ENCODE measurements at places on chromosomes 11 and 22.
A peak's percentile ranks its signal among the peaks of the same experiment; 100 is the strongest.

- H3K4me3 ChIP-seq = no peak overlapping the region
- no peak for DNase-seq
- H3K36me3 ChIP-seq = no peaks in the 10 kb centered on the region
- H3K4me1 ChIP-seq = no peaks in the 10 kb centered on the region
- no peak overlapping the region for H3K27ac ChIP-seq
These were observed 44.6 kb downstream of the MYO7A start for GRCh38 chr11:77172666-77172982.

GRCh38 chr11:132161403-132162078, 791.1 kb downstream of the NTM start:
- no peaks in the 10 kb centered on the region for H3K4me1 ChIP-seq
- no peak for DNase-seq
- H3K27ac ChIP-seq = no peak overlapping the region
- H3K36me3 ChIP-seq = no peaks in the 10 kb centered on the region
- H3K27me3 ChIP-seq = no peaks in the 10 kb centered on the region
- H3K4me3 ChIP-seq = no peak overlapping the region

DNA sequence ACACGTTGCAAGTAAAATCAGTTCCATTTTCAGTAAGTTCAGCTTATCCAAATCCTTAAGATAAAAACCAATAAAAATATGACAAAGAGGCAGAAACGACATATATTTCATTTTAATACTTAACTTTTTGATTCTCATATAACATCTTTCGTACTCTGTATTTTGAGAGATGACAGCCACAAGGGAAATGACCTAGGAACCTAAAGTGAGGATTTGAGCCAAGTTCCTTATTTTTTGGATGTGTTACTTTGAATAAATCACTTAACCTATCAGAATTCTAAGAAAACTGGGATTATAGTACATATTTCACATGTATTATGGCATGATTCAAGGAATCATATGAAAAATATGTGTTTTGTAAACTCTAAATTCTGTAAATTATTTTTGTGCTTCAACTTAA, 143.6 kb upstream of the TRPC6 start:
- no peak overlapping the region for H3K4me3 ChIP-seq
- H3K36me3 ChIP-seq = no peaks in the 10 kb centered on the region
- no peaks in the 10 kb centered on the region for H3K4me1 ChIP-seq
- H3K27me3 ChIP-seq = no peaks in the 10 kb centered on the region

DNA sequence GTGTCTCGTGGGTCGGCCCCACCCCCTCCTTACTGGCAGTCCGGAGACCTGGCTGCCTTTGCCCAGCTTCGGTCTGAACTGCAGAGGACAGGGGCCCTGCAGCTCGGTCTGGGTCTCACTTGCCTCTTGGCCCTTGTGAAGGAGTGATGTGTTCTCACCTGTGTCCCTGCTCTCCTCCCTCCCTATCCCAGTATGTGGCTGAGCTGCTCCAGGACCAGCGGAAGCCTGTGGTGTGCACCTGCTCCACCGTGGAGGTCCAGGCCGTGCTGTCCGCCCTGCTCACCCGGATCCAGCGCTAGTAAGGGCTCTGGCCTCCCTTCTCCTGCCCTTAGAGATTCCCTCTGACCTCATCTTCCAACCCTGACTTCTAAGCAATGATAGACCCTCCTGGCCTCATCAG, 35.7 kb upstream of the RAB1B start:
- H3K36me3 ChIP-seq = peaks cover 78% of the 10 kb centered on the region
- no peak overlapping the region for H3K4me3 ChIP-seq
- no peak for DNase-seq
- H3K27me3 ChIP-seq = no peaks in the 10 kb centered on the region
- no peaks in the 10 kb centered on the region for H3K4me1 ChIP-seq

DNA sequence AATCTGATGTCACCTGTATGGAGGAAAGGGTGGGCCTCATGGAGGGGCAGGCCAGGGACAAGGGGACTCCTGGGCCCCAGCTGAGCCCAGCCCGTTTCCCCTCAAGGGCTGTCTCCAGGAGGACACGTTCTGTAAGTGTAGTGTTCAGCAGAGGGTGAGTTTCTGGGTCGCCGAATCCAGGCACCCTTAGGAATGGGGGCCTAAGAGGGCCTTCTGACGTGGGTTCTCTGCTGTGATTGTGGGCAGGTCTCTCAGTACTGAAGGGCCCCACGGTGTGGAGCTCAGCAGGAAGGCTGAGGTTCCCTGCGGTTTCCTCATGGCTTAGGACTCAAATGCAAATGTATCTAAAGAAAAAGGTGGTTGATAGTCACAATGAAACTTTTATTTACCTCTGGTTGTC, 6.5 kb downstream of the PTDSS2 start:
- H3K36me3 ChIP-seq = peaks cover 15% of the 10 kb centered on the region
- peak overlapping the region; percentile 18 for H3K4me3 ChIP-seq
- peak overlapping the region; percentile 66 for H3K27ac ChIP-seq
- H3K4me1 ChIP-seq = peaks cover 23% of the 10 kb centered on the region
- DNase-seq = no peak

- no peak overlapping the region for H3K4me3 ChIP-seq
- DNase-seq = no peak
- H3K27ac ChIP-seq = no peak overlapping the region
- no peaks in the 10 kb centered on the region for H3K36me3 ChIP-seq
- H3K4me1 ChIP-seq = no peaks in the 10 kb centered on the region
- no peaks in the 10 kb centered on the region for H3K27me3 ChIP-seq
These were observed 64.2 kb downstream of the SLC36A4 start for GRCh38 chr11:93133488-93134109.

GRCh38 chr11:115466122-115466521, 38.1 kb downstream of the CADM1 start:
- H3K4me3 ChIP-seq = no peak overlapping the region
- no peak for DNase-seq
- H3K4me1 ChIP-seq = no peaks in the 10 kb centered on the region
- H3K27me3 ChIP-seq = no peaks in the 10 kb centered on the region
- H3K27ac ChIP-seq = no peak overlapping the region
- no peaks in the 10 kb centered on the region for H3K36me3 ChIP-seq

- H3K27ac ChIP-seq = no peak overlapping the region
- no peak for DNase-seq
- no peak overlapping the region for H3K4me3 ChIP-seq
- H3K27me3 ChIP-seq = no peaks in the 10 kb centered on the region
These were observed 70.0 kb downstream of the CWF19L2 start for GRCh38 chr11:107387666-107388065.

GRCh38 chr22:50269970-50270665, at the start of gene MAPK11:
TSS of gene MAPK11 (minus strand) at chr22:50270380. CDS start at chr22:50270292, 88 bp downstream.
- H3K27ac ChIP-seq = peak within 1 kb of the TSS; percentile 27
- H3K4me3 ChIP-seq = peak within 1 kb of the TSS; percentile 64
- peak; percentile 62 for DNase-seq
- no peaks in the 10 kb centered on the region for H3K27me3 ChIP-seq
- no peaks in the 10 kb centered on the region for H3K36me3 ChIP-seq
- peaks cover 37% of the 10 kb centered on the region for H3K4me1 ChIP-seq

DNA sequence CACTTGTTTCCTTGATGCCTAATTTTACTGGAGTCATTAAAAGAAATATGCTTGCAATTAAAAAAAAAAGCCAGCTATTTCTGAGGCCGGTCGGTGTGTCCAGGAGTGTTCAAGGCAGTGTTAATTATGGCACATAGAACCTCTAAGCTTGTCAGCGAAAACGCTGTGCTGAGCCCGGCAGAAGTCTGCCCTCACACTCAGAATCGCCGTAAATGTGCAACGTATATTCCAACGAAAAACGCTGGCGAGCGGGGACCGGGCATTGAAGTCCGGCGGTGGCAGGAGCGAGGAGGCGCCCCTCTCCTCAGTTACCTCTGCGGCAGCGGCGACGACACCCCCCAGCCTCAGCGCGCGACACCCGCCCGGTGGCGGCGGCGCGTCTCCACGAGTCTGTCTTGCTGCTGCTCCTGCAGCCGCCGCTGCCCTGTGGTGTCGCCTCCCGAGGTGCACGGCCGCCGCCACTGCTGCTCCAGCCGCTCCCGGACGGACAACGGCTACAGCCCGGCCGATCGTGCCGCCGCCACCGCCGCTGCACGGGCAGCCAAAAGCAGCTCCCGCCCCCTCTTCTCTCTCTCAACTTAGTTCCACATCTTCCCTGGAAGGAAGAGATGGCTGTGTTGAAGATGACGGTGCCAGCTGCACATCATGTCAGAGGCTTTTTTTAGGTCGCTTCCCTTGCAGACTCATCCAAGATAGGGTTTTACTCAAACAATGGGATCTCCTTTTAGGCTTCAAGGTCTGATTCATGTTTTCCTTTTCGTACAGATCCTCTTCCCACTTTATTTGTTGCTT, 56.0 kb downstream of the JAM3 start:
- H3K27ac ChIP-seq = no peak overlapping the region
- H3K27me3 ChIP-seq = no peaks in the 10 kb centered on the region
- no peak overlapping the region for H3K4me3 ChIP-seq
- H3K36me3 ChIP-seq = no peaks in the 10 kb centered on the region

DNA sequence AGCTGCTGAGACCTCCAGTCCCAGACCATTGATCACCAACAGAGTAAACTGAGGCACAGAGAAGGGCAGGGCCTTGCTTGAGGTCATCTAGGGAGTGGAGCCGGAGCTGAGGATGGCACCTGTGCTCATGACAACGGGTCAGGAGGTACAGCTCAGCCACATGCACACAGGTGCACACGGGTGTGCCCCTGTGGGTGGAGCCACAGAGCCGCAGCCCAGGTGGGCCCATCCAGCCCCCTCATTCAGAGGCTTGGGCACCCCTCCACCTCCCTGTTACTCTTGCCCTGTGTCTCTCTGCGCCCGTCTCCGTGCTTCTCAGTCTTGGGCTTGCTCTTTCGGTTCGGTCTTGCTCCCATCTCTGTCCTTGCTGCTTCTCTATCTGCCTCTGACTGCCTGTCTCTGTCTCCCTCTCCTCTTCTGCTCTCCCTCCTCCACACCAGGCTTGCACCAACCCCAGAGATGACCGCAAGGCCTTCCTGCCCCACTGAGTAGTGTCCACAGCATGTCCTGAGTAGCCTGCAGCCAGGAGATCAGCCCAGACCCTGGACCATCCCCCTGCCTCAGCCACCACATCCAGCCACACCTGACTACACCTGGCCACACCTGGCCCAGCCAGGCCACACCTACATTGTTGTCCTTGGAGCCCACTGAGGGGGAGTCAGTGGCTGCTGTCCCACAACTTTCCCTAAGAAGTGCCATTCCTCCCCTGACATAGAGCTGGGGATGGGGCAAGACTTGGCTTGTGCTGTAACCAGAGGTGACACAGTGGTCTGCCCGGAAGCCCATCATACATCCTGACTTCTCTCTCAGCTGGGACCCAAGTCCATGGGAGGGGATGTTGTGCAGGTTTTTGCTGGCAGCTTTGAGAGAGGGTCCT, 39.3 kb upstream of the CRYBB3 start:
- H3K27me3 ChIP-seq = no peaks in the 10 kb centered on the region
- no peaks in the 10 kb centered on the region for H3K4me1 ChIP-seq
- DNase-seq = no peak
- H3K36me3 ChIP-seq = no peaks in the 10 kb centered on the region
- H3K4me3 ChIP-seq = no peak overlapping the region
- no peak overlapping the region for H3K27ac ChIP-seq

DNA sequence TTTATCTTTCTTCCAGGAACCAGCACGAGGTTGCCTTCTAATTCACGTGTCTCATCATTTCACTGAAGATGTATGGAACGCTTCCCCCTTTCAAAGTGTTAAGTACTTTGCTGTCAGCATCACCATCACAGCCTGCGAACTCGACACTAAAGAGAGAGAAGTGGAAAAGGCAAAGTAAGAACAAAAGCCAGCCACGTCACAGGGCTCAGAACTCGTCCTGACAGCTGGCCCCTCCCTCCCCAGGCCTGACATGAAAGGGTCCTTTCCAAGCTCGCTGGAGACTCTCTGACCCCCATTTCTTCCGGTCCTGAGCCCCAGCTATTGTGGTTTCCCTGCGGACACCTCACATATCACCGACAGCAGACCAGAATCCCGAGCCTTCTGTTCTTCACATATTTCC, 177.8 kb upstream of the NTM start:
- H3K27ac ChIP-seq = no peak overlapping the region
- H3K27me3 ChIP-seq = no peaks in the 10 kb centered on the region
- no peak for DNase-seq
- H3K4me3 ChIP-seq = no peak overlapping the region

DNA sequence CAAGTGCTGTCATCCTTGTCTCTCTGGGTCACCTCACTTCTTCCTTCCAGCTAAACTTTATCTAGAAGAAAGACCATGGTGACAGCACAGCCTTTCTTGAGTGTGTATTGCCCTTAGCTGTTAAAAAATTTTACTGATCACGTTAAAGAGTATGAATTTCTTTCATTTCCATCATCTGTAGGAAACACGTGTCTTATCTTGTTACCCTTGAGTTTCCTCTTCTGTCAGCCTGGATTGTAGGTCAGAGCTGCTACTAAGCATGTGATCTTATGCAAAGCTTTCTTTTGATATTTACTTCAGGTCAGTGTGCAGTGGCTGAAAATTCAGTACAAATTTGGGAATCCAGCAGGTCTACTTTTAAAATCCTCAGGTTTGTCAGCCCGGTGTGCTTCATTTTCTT, 512.2 kb upstream of the ARHGAP42 start:
- H3K27ac ChIP-seq = no peak overlapping the region
- no peak overlapping the region for H3K4me3 ChIP-seq

- no peaks in the 10 kb centered on the region for H3K36me3 ChIP-seq
- DNase-seq = no peak
- H3K27me3 ChIP-seq = no peaks in the 10 kb centered on the region
- H3K27ac ChIP-seq = no peak overlapping the region
- H3K4me1 ChIP-seq = peaks cover 4% of the 10 kb centered on the region
These were observed 34.5 kb downstream of the RTN4R start for GRCh38 chr22:20233351-20234313.

- peaks cover 6% of the 10 kb centered on the region for H3K4me1 ChIP-seq
- no peak overlapping the region for H3K4me3 ChIP-seq
- DNase-seq = no peak
- H3K27me3 ChIP-seq = no peaks in the 10 kb centered on the region
- H3K36me3 ChIP-seq = peaks cover 8% of the 10 kb centered on the region
These were observed 21.3 kb downstream of the CELF1 start for GRCh38 chr11:47531666-47532065.

- no peak overlapping the region for H3K4me3 ChIP-seq
- no peak overlapping the region for H3K27ac ChIP-seq
- H3K4me1 ChIP-seq = peaks cover 7% of the 10 kb centered on the region
- H3K36me3 ChIP-seq = no peaks in the 10 kb centered on the region
These were observed 118.2 kb upstream of the CRYBB3 start for GRCh38 chr22:25081409-25081824.

DNA sequence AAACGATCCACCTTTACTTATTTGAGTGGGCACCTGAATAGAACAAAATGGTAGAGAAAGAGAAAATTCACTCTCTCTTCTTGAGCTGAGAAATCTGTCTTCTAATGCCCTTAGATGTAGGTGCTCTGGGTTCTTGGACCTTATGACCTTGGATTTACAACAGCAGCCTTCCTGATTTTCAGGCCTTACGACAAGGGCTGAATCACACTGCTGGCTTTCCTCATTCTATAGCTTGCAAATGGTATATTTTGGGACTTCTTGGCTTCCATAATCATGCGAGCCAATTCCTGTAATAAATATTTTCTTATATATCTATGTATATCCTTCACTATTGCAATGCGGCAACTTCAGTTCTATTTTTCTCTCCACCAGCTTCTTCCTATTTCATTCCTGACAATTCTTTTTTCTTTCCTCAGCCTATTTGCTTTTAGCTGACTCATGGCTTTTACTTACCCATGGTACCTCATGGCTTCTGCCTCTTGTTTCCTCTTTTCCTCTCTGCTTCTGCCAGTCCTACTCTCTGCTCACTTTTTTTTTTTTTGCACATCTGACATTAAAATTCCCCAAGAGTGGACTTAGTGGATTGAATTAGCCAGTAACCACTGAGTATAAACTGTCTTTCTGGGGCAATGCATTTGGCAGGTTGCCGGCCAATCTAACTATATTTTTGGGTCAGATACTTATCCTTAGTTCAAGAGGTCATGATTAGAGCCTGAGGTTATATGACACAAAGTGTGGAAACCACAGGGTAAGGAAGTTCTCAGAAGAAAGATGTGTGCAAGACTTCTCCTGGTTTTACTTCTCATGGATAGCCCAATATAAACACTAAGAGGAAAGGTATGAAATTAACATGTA, 359.5 kb downstream of the TMEM135 start:
- H3K4me1 ChIP-seq = no peaks in the 10 kb centered on the region
- H3K27ac ChIP-seq = no peak overlapping the region
- no peak for DNase-seq
